RWPE1 (cell line): ENCODE measurements at places on chromosomes 11 and 22.

DNA sequence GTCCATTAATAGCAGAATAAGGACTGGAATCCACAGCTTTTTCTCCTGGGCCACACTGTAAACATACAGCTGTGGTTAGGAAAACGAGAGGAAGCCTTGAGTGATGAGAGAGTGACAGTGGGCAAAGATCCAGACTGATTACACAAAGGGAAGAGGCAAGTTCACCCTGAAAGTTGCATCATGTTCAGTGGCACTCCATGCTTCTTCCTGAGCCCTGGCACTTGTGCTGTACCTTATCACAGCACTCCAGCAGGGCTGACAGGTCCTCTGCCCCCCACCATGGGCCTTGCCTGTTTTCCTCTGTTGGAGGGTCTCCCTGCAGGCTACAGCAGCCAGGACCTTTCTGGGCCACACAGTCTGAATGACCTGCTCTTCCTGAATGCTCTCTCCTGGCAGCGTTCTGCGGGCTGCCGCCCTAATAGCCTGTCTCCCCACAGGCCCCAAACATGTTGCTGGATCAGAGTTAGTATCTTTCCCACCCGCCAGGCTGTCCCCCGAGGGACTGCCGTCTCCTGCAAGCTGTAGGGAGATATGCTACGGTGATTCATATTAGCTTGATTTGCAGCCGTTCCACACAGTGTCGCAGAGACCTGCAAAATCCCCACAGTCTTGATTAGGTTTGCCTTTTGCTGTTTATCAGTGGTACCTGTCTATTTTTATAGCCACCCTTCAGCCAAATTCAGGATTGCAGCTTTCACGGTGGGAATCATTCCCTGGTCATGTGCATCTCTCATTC, 60.2 kb downstream of the NTM start:
- no peak for DNase-seq

DNA sequence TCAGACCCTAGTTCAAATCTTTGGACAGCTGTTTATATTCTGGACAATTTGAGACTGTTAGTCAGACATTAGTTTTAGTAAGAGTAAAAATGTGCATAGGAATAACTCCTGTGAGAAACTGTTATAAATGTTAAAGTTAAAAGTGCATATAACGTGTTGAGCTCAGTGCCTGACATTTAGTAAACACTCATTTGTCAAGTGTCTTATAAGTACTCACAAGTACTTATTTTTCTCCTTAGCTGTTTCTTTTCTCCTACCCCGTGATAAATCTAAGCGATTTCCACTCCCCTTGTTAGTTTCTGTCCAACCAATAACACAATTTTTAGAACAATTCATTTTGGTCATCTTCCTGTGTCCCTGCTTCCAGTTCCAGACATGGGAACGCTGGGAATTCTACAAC, 59.3 kb downstream of the LRRC4C start:
- DNase-seq = no peak

GRCh38 chr11:105071089-105071732, 26.1 kb upstream of the CARD16 start:
- DNase-seq = no peak

DNA sequence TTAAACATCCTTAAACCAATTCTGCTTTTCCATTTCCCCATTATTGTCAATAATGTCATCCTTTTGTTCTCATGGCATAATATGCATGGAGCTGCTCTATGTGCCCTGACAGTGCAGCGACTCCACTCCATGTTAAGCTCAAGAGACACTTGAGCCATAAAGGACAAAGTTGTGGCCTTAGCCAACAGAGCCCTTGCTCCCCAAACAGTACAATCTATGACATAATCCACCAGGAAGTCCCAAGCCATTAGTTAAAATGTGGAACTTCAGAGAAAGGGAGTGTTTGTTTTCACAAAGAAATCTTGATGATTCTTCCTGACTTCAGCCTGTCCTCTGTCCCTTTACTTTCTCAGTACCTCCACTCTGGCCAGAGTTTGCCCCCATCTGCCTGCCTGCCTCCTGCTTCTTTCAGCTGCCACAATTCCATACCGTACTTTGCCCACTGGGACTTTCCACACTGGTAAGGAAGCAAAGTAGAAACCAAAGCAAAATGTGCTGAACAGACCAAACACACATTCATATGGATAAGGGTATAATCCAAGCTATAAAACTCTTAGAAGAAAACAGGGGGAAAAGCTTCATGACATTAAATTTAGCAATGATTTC, 46.3 kb upstream of the ZC3H12C start:
- DNase-seq = no peak

- DNase-seq = no peak
Measured at GRCh38 chr11:5036669-5037068, 9.7 kb upstream of the OR52J3 start.

DNA sequence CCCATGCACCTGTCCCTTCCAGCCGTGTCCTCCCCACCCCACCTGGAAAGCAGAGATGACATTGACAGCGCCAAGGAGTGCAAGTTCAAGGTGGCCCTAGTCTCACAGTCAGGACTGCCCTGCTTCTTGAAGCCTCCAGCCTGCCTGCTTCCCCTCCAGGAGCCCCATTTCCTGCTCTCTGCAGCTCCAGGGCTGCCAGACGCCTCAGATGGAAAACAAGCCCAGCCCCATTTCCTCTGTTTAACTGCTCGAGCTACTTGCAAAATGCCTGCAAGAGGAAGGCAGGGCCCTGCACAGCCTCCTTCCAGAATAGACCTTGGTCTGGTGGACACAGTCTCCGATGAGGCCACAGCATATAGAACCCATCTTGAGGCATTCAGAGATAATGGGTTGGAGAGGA, 5.0 kb upstream of the DGKZ start:
- DNase-seq = no peak

- no peak for DNase-seq
Measured at GRCh38 chr11:134260503-134260902, 7.1 kb downstream of the ACAD8 start.
